ENCODE measurements at places on chromosomes 7 and 10.
A peak's percentile ranks its signal among the peaks of the same experiment; 100 is the strongest.

- no peak for DNase-seq
These were observed 179.4 kb upstream of the INHBA start for GRCh38 chr7:41882256-41882655.

GRCh38 chr7:26237035-26237807 lies 35.7 kb downstream of the CBX3 start:
- no peak for DNase-seq

DNA sequence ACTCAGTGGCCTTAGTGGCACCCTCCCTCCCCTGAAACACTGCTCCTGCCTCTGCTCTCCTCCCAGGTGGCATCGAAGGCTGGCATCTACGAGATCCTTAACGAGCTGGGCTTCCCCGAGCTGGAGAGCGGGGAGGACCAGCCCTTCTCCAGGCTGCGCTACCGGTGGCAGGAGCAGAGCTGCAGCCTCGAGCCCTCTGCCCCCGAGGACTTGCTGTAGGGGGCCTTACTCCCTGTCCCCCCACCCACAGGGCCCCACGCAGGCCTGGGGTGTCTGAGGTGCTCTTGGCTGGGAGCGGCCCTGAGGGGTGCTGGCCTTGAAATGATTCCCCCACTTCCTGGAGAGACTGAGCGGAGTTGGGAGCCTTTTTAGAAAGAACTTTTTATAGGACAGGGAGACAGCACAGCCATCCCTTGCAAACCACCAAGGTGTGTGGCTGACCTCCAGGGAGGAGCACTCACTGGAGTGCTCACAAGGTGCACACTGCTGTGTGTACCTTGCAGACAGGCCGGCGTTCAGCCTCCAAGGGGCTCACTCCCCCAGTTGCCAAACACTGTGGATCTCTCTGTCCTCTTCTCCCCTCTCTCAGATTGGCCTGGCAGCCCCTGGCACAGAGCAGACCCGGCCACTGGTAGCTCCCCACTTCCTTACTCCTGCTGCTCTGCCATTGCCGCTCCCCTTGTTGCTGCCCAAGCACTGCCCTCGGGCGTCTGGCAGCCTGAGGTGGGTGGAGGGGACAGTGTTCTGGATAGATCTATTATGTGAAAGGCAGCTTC lies 35.8 kb downstream of the PRF1 start:
- DNase-seq = no peak

DNA sequence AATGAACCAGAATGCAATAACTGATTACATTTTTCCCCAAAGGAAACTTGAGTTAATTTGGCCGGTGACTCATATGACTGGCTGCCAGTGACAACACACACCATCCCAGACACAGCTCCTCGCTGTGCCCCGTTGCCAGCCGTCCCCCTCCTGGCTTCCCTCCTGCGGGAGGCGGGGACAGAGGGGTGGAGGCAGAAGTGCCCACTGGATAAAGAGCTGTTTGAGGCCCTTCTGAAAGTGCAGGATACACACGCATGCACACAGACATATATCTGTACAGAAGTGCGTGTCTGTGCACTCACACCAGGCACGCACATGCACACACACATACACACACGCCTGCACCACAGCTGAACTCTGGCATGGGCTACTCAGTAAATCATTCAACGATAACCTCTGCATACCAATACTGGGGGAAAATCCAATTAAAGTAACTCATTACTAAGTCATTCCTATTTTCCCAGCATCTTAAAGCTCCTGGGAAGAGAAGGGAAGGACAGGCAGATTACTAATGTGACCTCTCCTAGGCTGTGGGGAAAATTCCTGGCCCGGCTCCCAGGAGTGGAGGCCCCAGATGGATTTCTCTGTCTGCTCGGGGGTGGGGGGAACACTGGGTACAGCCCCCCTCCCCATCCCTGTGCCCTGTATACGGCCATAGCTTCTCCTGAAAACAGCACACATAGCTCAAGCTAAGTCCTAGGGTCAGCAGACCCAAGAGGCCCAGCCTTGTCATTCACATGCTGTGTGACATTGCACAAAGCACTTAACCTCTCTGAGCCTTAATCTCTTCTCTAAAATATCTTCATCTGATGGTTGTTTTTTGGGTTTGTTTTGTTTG lies 52.3 kb upstream of the MYL10 start:
- peak; percentile 66 for DNase-seq

DNA sequence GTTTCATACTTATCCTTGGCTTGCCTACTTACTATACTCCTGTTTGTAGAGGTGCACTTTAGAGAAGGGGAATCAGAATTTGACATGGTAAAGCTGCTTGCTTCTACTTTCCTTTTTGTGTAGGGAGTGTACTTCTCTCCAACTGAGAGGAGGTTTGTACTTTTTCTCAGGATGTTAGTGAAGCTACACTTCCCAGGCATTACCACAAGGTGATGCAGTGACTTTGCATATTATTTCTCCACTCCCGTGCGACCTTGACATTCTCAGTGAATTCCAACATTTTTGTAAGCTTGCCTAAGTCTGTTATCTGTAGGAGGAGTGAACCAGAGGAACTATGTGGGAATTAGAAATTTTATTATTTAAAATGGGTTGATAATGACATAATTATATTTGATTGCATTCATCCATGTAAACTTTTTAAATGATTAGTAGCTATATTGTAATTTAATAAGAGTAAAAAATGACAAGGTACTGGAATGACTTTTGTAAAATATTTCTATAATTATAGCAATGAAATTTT lies 5.2 kb downstream of the TAX1BP1 start:
- peak; percentile 68 for DNase-seq

DNA sequence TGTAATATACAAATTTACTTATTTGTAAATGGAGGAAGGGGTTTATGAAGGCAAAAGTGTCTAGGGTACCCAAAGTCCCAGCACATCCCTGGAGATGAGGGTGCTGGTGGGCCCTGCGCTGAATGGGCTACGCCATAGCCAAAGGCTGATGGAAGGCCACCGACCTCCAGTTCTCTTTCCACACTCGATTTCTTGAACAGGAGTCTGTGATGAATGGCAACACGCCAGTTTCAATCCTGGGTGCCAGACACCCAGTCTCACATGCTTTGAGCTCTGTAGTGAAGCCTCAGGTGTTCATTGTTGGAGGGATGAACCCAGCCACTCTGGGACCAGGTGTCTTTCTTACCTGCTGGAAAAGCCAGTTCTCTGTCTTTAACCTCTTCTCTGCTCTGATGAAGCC lies 752 bp downstream of the LRMDA start:
- DNase-seq = no peak

DNA sequence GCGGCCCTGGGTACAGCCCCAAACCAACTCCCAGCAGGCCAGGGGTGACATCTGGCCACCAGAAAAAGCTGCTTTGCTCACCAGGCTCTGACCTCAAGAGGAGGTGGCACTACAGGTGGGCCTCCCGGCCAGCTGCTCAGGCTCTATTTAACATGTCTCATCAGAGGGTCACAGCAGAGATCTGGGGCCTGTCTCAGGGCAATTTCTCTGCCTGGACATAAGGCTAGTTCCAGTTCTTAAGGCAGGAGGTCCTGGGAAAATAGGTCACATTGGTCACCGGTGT lies 88.6 kb downstream of the GFRA1 start:
- no peak for DNase-seq

DNA sequence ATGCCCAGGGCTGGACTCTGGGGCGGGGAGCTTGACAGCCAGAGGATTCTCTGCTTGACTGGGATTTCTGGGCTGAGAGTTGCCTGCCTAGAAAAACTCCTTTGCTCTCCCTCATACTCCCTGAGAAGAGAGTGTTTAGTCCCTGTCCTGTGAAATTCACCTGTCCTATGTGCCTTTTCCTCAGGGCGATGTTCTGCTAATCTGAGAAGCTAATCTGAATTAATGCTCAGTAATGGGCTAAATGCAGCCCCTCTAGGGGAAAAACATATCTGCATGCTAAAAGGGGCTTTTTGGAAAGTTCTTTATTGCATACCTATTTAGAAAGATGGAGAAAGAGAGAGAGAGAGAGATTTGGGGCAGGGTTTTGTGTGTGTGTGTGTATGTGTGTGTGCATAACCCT lies 454.4 kb downstream of the GATA3 start:
- no peak for DNase-seq

- no peak for DNase-seq
These were observed 113.6 kb upstream of the RET start for GRCh38 chr10:42963312-42963711.

- no peak for DNase-seq
These were observed 744 bp upstream of the BICC1 start for GRCh38 chr10:58511765-58512490.

- DNase-seq = no peak
These were observed 53.2 kb downstream of the PANK1 start for GRCh38 chr10:89591796-89592271.

GRCh38 chr7:130400120-130400572 lies 19.9 kb downstream of the CPA1 start:
- DNase-seq = no peak

- DNase-seq = no peak
These were observed 22.5 kb upstream of the CHRM2 start for GRCh38 chr7:136845899-136846465.

GRCh38 chr7:31735991-31736982 lies 49.3 kb downstream of the PPP1R17 start:
- peak; percentile 33 for DNase-seq

DNA sequence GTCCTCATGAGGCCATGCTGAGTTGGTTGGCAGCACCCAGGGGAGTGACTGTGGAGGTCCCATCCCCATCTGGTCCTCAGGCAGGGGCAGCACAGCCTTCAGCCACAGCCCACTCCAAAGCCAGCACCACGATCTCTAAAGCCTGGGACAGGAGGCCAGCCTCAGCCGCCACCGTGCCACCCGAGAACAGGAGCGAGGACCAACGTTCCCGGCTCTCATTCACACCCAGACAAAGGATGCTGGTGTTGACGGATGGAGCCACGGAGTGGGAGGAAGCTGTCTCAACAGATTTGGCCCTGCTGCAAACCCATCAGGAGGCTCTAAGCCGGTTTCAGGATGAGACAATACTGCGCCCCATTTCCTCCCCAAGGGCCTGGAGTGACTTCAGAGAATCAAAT lies 42.7 kb upstream of the PPP2R2D start:
- DNase-seq = no peak

DNA sequence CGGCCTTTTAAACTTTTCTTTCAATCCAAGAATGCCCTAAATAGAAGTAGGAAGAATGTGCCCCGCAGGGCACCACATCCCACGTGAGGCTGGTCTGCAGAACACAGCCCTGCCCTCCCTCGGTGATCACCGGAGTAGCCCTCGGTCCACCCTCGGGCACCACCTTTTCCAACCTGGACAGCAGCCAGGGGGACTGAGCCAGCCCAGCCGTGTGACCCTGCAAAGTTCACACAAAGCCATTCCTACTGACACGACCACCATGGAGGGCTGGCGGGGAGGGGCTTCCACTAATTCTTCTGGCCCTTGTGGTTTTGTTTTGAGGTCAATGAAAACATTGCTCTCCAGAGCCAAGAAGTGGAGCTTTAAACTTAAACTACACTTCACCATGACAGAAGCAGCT lies 132.2 kb downstream of the TCERG1L start:
- no peak for DNase-seq

DNA sequence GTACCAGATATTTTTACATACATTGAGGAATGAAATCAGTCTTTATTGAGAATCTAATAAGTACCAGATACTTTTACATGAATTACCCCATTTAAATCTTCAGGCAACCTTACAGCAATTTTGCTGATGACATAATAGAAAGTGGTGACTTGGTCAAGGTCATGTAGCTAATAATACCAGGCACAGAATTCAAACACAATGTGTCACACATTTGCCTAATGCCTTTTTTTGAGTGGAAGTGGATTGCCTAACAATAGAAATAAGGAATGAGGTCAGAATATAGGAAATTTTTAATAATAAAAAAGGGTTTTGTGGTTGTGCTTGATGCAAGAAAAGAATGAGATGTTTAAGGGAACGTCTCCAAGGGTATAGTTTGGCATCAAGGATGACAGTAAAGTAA lies 466.6 kb upstream of the IGFBP3 start:
- peak; percentile 76 for DNase-seq

GRCh38 chr7:36546331-36546730 lies 156.7 kb downstream of the ANLN start:
- no peak for DNase-seq

GRCh38 chr7:1457949-1458682 lies 1.2 kb downstream of the MICALL2 start:
- no peak for DNase-seq

DNA sequence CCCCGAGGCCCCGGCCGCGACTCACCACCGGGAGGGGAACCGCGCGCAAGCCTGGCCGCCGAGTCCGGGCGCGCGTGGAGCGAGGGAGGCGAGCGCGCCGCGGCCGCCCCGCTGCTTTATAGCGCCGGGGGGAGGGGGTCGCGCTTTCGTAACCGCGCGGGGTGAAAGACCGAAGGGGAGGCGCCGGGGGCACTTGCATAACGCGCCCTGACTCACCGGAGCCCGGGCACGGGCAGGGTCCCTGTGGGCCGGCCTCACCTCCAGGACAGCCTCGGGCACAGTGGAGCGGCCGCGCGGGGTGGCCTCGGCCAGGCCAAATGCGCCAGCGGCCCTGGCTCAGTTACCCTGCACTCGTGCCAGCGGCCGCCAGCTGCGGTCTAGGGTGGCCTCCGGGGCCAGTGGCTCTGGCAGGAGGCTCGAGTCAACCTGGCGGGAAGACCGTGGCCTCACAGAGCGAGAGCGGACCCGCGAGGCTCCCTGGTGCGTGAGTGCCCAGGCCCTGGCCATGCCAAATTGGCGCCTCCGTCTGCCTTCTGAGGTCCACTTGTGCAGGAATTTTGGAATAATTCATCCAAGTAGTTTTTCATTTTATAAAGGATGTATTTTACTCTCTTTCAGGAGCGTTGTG lies at the start of gene RBP4:
Gene RBP4, minus strand, starts transcription at position 90 of the 628 bp plus-strand sequence. CDS start 207 bp downstream, outside the sequence.
- no peak for DNase-seq

- DNase-seq = no peak
These were observed 76.2 kb downstream of the KLF6 start for GRCh38 chr10:3708852-3709251.

DNA sequence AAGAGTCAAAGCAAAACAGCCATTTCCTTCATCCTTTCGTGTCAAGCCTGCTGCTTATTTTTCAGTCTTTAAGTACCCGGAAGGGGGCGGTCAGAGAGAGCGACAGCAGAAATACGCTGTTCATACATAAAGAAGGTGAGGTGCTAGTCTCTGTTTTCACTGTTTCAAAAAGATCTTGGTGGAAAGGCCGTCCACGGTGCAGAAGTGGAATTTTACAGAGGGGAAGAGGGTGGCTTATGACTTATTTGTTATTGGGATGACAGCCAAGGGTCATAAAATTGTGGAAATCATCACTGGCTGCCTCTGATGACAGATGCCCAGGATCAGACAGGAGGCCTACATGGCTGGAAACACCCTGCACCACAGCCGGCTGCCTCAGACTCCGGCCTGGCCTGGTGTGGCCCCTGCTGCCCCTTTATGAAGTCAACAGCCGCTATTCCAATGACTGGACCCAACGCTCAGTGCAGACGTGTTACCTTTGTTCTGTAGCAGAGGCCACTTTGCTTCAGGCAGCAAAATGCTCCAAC lies 57.0 kb downstream of the HIPK2 start:
- no peak for DNase-seq

- no peak for DNase-seq
These were observed 34.9 kb downstream of the TASOR2 start for GRCh38 chr10:5719546-5719945.

DNA sequence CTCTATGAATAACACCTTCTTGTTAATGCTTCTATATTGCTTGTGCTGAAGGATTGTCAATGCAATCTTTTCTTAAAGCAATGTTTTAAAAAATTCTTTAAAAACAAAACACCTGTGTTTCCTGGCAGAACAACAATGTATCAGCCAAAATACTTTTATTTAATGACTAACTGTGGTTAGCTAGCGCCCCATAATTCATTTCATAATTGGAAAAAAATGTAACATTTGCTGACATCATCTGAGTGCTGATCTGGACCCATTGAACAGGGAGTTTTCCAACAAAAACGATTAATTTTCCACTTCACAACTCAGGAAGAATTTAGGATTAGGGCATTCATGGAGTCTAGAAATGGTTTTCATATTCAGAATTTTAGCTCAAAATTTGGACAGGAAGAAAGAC lies 137.6 kb upstream of the CDK6 start:
- DNase-seq = no peak

Data from HS-5 (cell line).